Mammary microvascular endothelial cell (primary cell): ENCODE measurements at places on chromosomes 7 and 10. TPM values are rescaled to one million over a fixed set of nuclear protein-coding genes. Genes with fewer than 3 reads are reported as not detected.

The ELFN1 gene
- 0.84 and 1.1 TPM in 2 replicates for total RNA-seq

The ASZ1 gene
- not detected in 2 replicates for total RNA-seq

The CRPPA gene
- 1.4 TPM in 2 replicates for total RNA-seq

The PAPOLB gene
- not detected in 2 replicates for total RNA-seq

The SKIDA1 gene
- 0.47 and 0.69 TPM in 2 replicates for total RNA-seq

The HMX2 gene
- not detected in 2 replicates for total RNA-seq

The HDAC9 gene
- 37.0 and 39.5 TPM in 2 replicates for total RNA-seq

The LAMTOR4 gene
- total RNA-seq: 184 and 224 TPM in 2 replicates

The PRSS2 gene
- total RNA-seq: not detected in 2 replicates

The PFKP gene
- 265 and 272 TPM in 2 replicates for total RNA-seq

The LRWD1 gene
- total RNA-seq: 13.2 and 14.6 TPM in 2 replicates

The PLCE1 gene
- total RNA-seq: 0.10 and 0.13 TPM in 2 replicates

The BAIAP2L1 gene
- 2.4 and 4.1 TPM in 2 replicates for total RNA-seq

The PRTFDC1 gene
- 7.8 and 9.4 TPM in 2 replicates for total RNA-seq

The STEAP2 gene
- 0.54 and 0.80 TPM in 2 replicates for total RNA-seq

The GLCCI1 gene
- total RNA-seq: 0.40 and 0.54 TPM in 2 replicates

The ICA1 gene
- total RNA-seq: 10.9 and 11.1 TPM in 2 replicates

The PTTG1IP2 gene
- not detected in 2 replicates for total RNA-seq

The DKK1 gene
- total RNA-seq: 148 and 166 TPM in 2 replicates

The CHPF2 gene
- 66.8 and 70.4 TPM in 2 replicates for total RNA-seq

The CCL24 gene
- total RNA-seq: not detected in 2 replicates

The GPER1 gene
- 0.79 and 2.0 TPM in 2 replicates for total RNA-seq

The BLVRA gene
- 58.6 and 60.5 TPM in 2 replicates for total RNA-seq

The WIPF3 gene
- not detected in 2 replicates for total RNA-seq

The STOX1 gene
- 0.59 TPM in 1 of 2 replicates, not detected in the other for total RNA-seq

The ENO4 gene
- total RNA-seq: not detected in 2 replicates

The SLC26A3 gene
- not detected in 2 replicates for total RNA-seq

The CYP2C19 gene
- total RNA-seq: not detected in 2 replicates

The HIPK2 gene
- total RNA-seq: 13.6 and 17.0 TPM in 2 replicates

The FEZF1 gene
- total RNA-seq: not detected in 2 replicates

The ITIH5 gene
- total RNA-seq: 0.30 and 0.80 TPM in 2 replicates

The MKX gene
- total RNA-seq: not detected in 2 replicates

The GPR146 gene
- 7.8 TPM in 2 replicates for total RNA-seq

The HTR5A gene
- total RNA-seq: not detected in 2 replicates

The ADRA2A gene
- under 0.01 TPM in 1 of 2 replicates, not detected in the other for total RNA-seq

The CCM2 gene
- total RNA-seq: 60.4 and 65.9 TPM in 2 replicates

The TMEM139 gene
- not detected in 2 replicates for total RNA-seq

The SAP25 gene
- not detected in 2 replicates for total RNA-seq

The TEX47 gene
- not detected in 2 replicates for total RNA-seq

The C7orf57 gene
- 0.15 and 0.20 TPM in 2 replicates for total RNA-seq

The CUBN gene
- total RNA-seq: 2.0 and 6.8 TPM in 2 replicates

The THSD7A gene
- 2.8 and 4.0 TPM in 2 replicates for total RNA-seq

The RTKN2 gene
- 0.27 and 0.44 TPM in 2 replicates for total RNA-seq

The PRF1 gene
- not detected in 2 replicates for total RNA-seq

The PNLIP gene
- total RNA-seq: not detected in 2 replicates

The LIPM gene
- total RNA-seq: not detected in 2 replicates

The AKR1C3 gene
- total RNA-seq: 22.2 and 25.6 TPM in 2 replicates

The HOGA1 gene
- total RNA-seq: 0.07 and 0.10 TPM in 2 replicates

The PNLIPRP3 gene
- total RNA-seq: not detected in 2 replicates

The PCDH15 gene
- under 0.01 TPM in 1 of 2 replicates, not detected in the other for total RNA-seq
